ENCODE measurements at places on chromosomes 5 and 9. TPM values are rescaled to one million over a fixed set of nuclear protein-coding genes. Genes with fewer than 3 reads are reported as not detected.
A peak's percentile ranks its signal among the peaks of the same experiment; 100 is the strongest.

The PCDHGB7 gene
- 22.4 TPM for total RNA-seq

The ZNF879 gene
- 1.9 TPM for total RNA-seq

- peak overlapping the region; percentile 75 for H3K27ac ChIP-seq
- peak; percentile 96 for DNase-seq
- H3K4me1 ChIP-seq, result peaks cover 30% of the 10 kb centered on the region
- peak overlapping the region; percentile 36 for H3K4me3 ChIP-seq
- no peaks in the 10 kb centered on the region for H3K27me3 ChIP-seq
- H3K36me3 ChIP-seq, result no peaks in the 10 kb centered on the region
Measured at GRCh38 chr9:69898714-69899209, 78.1 kb downstream of the CFAP95 start.

The TRIM36 gene
- total RNA-seq, result 4.4 TPM

GRCh38 chr9:89379508-89380115 is 61.3 kb downstream of the SECISBP2 start:
- DNase-seq, result no peak
- H3K27me3 ChIP-seq, result no peaks in the 10 kb centered on the region
- no peak overlapping the region for H3K4me3 ChIP-seq
- H3K27ac ChIP-seq, result no peak overlapping the region
- peaks cover under 1% of the 10 kb centered on the region for H3K4me1 ChIP-seq

The LCN12 gene
- total RNA-seq, result not detected

GRCh38 chr5:170848033-170848432 is 13.8 kb upstream of the RANBP17 start:
- no peaks in the 10 kb centered on the region for H3K27me3 ChIP-seq
- no peak for DNase-seq
- no peak overlapping the region for H3K27ac ChIP-seq

DNA sequence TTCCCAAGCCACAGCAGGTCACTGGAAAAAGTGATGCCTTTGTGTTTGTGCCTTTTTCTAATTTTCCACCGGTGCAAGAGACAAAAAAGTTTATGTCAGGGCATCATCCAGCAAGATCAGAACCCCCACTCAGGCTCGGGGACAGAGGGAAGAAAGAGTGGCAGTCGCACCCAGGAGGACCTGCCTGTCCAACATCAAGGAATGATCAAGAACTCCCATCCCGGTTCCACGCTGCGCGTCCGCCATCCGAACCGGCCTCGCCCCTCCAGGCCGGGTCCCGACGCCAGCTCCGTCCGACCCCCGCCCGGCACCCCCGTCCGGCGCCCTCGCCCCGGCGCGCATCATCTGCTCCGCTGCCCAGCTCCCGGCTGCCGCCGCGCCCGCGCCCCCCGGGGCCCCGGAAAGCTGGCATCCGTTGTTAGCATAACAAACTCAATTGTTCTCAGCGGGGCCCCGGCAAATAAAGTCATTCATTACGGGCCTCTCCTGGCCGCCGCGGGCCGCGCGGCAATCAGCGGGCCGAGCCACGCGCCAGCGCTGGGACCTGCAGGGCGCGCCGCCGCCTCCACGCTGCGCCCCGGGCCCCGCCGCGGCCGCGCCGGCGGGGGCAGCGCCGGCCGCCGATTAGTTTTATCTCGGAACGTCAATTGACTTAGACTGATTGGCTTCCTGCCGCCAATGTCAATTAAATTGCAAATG is 48.1 kb downstream of the PAX5 start:
- H3K36me3 ChIP-seq, result no peaks in the 10 kb centered on the region
- peaks cover 88% of the 10 kb centered on the region for H3K27me3 ChIP-seq
- no peak overlapping the region for H3K4me3 ChIP-seq
- H3K27ac ChIP-seq, result no peak overlapping the region
- no peaks in the 10 kb centered on the region for H3K4me1 ChIP-seq

- no peaks in the 10 kb centered on the region for H3K27me3 ChIP-seq
- no peak overlapping the region for H3K4me3 ChIP-seq
- no peak for DNase-seq
- no peaks in the 10 kb centered on the region for H3K36me3 ChIP-seq
- no peaks in the 10 kb centered on the region for H3K4me1 ChIP-seq
Measured at GRCh38 chr5:152104211-152104610, 179.6 kb upstream of the GLRA1 start.

GRCh38 chr9:79477955-79478771 is 93.6 kb upstream of the TLE4 start:
- H3K4me3 ChIP-seq, result no peak overlapping the region
- no peaks in the 10 kb centered on the region for H3K4me1 ChIP-seq
- H3K27ac ChIP-seq, result no peak overlapping the region
- no peaks in the 10 kb centered on the region for H3K36me3 ChIP-seq
- H3K27me3 ChIP-seq, result no peaks in the 10 kb centered on the region

DNA sequence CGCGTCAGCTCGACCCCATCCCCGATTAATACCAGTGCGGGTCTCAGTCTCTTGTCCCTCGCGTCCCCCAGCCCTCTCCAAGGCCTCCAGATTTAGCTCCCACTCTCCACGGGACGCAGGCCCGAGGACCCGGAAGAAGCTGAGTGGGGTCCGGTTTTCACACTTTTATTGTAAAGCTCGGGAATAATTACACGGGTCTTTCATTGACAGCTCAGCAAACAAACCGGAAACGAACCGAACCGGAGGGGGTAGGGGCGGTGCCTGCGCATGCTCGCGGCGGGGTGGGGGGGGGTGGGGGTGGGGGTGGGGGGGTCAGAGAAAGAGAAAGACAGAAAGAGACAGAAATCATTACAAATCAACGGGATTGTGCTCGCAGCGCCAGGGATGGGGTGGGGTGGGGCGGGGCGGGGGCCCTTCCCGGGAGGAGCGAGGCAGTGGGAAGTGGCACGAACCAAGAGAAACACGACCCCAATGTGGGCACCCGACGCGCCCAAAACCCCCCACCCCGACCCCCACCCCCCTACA is 27.9 kb downstream of the PCDH1 start:
- no peaks in the 10 kb centered on the region for H3K27me3 ChIP-seq
- H3K36me3 ChIP-seq, result no peaks in the 10 kb centered on the region
- no peak for DNase-seq
- peak overlapping the region; percentile 86 for H3K27ac ChIP-seq

- DNase-seq, result no peak
- H3K4me3 ChIP-seq, result no peak overlapping the region
- H3K27me3 ChIP-seq, result no peaks in the 10 kb centered on the region
- H3K27ac ChIP-seq, result no peak overlapping the region
- no peaks in the 10 kb centered on the region for H3K36me3 ChIP-seq
Measured at GRCh38 chr5:133225671-133226152, 173.9 kb downstream of the HSPA4 start.

DNA sequence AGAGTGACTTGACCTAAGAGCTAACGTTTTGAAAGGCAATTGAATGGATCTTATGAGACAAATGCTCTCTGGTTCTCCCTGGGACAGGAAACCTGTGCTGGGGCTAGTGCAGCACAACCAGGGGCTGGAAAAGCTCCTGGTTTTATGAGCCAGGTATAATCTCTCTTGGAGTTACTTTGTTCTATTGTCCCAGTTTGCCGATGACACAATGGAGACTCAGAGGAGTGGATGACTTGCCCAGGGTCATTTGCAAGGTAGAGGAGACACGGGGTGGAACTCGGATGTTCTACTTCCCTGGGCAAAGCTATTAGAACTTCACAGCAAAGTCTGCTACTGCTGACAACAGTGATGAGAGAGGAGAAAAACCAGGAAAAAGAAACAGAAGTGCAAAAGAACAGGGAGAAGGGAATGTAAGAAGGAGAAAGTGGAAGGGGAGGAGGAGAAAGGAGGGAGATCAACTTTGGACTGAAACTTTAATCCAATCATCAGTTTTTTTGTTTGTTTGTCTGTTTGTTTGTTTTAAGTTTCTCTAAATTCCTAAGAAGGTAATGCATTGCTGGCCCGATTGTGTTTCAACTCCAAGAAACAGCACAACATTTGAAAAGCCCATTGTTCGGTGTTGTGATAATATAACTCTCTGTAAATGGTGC is 7.4 kb upstream of the GSN start:
- H3K36me3 ChIP-seq, result no peaks in the 10 kb centered on the region
- no peak overlapping the region for H3K4me3 ChIP-seq
- peaks cover 10% of the 10 kb centered on the region for H3K4me1 ChIP-seq
- DNase-seq, result no peak

The DBH gene
- not detected for total RNA-seq

DNA sequence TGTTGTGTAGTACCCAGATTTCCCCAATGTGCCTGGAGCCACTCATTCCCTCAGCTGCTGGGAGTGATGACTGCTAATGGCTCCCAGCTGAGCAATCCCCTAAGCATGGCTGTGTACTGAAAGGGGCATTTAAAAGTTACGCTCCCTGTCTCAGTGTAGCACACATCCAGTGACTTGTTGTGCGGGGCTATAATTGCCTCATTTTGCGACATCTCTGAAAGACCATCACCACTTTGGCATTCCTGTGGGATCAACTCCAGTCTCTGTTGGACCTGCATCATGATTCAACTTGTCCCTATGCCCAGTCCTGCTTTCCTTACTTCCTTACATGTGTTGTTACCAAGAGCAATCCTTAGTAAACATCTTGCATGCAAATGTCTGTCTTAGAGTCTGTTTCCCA is 201.2 kb upstream of the MPDZ start:
- no peak overlapping the region for H3K27ac ChIP-seq
- no peaks in the 10 kb centered on the region for H3K36me3 ChIP-seq
- no peaks in the 10 kb centered on the region for H3K4me1 ChIP-seq
- no peaks in the 10 kb centered on the region for H3K27me3 ChIP-seq
- peak; percentile 64 for DNase-seq
- H3K4me3 ChIP-seq, result no peak overlapping the region

The AFAP1L1 gene
- total RNA-seq, result 8.3 TPM

DNA sequence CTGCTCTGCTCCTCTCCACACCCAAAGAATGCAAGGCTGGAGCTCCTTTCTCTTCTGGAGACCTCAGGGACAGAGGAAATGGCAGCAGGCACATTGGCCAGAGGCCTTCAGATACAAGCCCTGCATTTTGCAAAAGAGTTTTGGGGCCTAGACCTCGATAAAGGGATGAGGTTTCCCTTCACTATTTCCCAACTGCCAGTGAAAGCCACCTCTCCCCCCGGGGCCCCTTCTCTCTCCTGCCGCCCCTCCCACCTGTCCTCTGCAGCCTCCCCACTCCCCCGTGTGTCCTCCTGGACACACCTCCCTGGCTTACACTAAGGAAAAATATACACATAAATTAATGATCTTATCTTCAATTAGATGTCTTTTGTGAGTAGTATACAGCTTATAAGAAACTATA is 21.3 kb upstream of the LMNB1 start:
- H3K27me3 ChIP-seq, result no peaks in the 10 kb centered on the region
- no peak overlapping the region for H3K4me3 ChIP-seq
- no peak for DNase-seq

The PKD2L2 gene
- not detected for total RNA-seq

- H3K36me3 ChIP-seq, result no peaks in the 10 kb centered on the region
- H3K4me3 ChIP-seq, result no peak overlapping the region
- DNase-seq, result no peak
Measured at GRCh38 chr5:180647465-180647864, 1.9 kb downstream of the FLT4 start.

DNA sequence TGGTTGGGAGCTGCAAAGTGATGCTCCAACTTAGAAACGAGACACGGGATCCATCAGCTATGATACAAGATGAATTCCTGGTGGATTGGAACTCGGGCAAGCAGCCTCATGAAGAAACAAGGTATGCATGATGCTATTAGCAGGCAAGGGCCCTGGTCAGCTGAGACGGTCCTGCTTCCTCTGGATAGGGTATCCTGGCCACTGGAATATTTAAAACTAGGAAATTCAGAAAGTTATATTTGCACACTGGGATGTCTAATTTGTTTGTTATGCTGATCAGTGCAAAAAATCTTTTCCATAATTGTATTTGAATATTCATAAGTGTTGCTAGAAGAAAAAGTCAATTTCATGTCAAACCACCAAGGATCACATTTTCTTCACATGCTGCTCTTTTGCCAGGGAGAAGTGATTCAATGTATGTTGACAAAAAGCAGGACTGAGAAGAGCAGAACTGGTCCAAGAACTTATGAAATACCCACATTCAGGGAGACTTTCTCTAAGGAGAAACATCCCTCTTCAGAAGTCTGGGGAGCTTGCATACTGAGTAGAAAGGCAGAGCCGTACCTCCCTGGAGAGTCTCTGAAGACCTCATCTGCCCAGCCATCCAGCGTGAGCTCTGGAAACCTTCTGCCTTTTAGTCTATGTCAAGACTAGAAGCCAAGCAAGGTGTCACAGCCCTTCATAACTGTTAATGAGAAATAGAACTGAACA is 6.7 kb upstream of the NXNL2 start:
- no peak overlapping the region for H3K27ac ChIP-seq
- no peaks in the 10 kb centered on the region for H3K36me3 ChIP-seq
- no peak for DNase-seq
- H3K27me3 ChIP-seq, result no peaks in the 10 kb centered on the region
- H3K4me3 ChIP-seq, result no peak overlapping the region

DNA sequence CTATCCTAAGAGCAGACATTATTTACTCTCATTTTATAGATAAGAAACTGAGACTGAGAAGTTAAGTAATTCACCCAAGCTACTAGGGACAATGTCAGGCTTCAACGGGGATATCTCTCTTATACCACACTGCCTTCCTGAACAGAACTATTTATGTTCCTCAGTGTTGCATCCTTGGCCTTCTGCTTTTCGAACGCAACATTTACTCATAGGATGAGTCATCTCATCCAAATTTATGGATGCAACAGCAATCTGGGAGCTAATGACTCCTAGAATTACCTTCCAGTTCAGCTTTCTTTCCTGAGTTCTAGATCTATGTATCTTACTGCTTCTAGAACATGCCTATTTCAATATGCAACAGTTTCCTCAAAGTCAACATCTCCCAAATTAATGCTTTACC is 103.6 kb upstream of the PAM start:
- H3K36me3 ChIP-seq, result no peaks in the 10 kb centered on the region
- no peak overlapping the region for H3K27ac ChIP-seq

GRCh38 chr9:92133949-92134604 is 18.9 kb upstream of the SPTLC1 start:
- H3K4me1 ChIP-seq, result peaks cover 8% of the 10 kb centered on the region
- H3K36me3 ChIP-seq, result no peaks in the 10 kb centered on the region
- H3K27ac ChIP-seq, result no peak overlapping the region
- no peaks in the 10 kb centered on the region for H3K27me3 ChIP-seq
- peak; percentile 53 for DNase-seq

The CAMSAP1 gene
- 34.8 TPM for total RNA-seq

The SLC24A2 gene
- total RNA-seq, result 0.16 TPM

The SLC1A1 gene
- total RNA-seq, result 6.4 TPM
